ENCODE measurements at places on chromosomes 2 and 18. TPM values are rescaled to one million over a fixed set of nuclear protein-coding genes. Genes with fewer than 3 reads are reported as not detected.

Gene TNP1
- total RNA-seq = not detected

DNA sequence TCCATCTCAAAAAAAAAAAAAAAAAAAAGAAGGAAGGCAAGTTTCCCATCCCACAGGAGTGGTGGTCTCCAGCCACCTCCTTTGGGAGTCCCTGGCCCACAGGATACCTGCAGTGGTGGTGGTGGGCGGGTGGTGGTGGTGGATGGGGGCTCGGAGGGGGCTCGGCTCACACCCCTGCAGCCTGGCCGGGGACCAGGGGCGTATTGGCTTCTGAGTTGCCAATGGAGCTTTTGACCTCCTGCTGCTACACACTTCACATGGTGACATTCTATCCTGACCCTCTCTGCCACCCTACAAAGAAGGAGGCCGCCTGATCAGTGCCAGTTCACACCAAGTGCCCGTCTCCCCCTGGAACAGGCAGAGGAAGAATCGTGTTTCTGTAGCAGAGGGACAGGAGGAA, 119.6 kb downstream of the NFATC1 start:
- peak; percentile 36 for DNase-seq

- no peak for DNase-seq
Observed at GRCh38 chr2:210663631-210664089, 107.3 kb downstream of the CPS1 start.

- DNase-seq = no peak
Observed at GRCh38 chr2:187775196-187775595, 221.0 kb upstream of the TFPI start.

Gene ARMC9
- total RNA-seq = 15.4 TPM

Gene TUBB8B
- not detected for total RNA-seq

Gene LMAN1
- total RNA-seq = 64.1 TPM

- DNase-seq = no peak
Observed at GRCh38 chr2:64456293-64456692, 2.3 kb downstream of the LGALSL start.

DNA sequence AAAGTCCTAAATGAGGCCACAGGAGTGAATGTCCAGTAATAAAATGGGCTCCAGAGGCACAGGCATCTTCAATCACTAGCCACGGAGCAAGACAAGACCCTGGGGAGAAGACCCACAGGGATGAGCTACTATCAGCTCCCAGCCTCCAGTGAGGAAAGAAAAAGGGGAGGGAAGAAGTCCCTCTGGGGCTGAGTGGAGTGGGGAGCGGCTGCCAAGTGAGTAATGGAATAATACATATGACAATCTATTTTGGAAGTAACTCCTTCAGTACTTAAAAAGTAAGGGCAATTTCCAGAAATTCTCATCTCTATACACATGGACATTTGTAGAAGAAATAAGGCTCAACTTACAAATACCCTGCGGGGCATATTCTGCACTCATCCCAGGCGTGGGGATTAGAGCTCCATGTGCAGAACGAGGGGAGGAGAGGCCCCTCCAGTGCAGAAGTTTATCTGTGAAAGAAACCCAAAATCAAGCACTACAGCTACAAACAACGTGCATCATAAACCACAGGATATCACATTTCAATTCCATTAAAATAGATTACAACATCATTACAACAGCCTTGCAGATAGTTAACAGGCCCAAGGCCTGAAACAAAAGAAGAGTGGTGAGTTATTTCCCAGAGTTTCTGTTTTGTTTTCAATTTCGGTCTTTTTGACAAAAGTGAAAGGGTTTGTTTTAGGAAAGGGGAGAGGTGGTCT, 84.9 kb downstream of the BCL11A start:
- no peak for DNase-seq

- DNase-seq = no peak
Observed at GRCh38 chr2:129296806-129297205, 682.7 kb upstream of the RAB6C start.

DNA sequence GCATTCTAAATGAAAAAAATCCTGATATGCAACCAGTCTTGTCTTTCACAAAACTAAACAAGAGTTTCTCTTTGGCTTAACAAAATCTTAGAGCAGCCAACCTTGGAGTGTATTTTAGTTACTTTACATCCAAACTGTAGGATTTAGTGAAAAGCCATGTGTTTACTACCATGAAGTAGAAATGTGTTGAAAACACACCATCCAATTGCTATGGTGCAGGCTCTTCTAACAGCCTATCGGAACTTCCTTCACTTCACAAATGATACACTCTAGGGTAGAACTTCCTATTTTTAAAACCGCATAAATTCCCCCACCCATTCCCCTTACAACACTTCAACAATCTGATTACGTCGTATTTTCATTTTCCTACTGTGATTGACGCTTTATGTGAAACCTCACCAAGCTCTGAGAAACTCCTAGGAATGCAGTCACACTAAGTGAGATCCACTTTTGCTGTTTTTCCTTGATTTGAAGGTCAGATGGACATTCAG, 74.4 kb upstream of the MAP4K4 start:
- DNase-seq = no peak

Gene LBX2
- 0.53 TPM for total RNA-seq

Gene ABCB11
- total RNA-seq = 1.5 TPM

Gene ANTXR1
- 89.9 TPM for total RNA-seq

GRCh38 chr2:188410504-188411235, 119.0 kb downstream of the GULP1 start:
- DNase-seq = no peak

DNA sequence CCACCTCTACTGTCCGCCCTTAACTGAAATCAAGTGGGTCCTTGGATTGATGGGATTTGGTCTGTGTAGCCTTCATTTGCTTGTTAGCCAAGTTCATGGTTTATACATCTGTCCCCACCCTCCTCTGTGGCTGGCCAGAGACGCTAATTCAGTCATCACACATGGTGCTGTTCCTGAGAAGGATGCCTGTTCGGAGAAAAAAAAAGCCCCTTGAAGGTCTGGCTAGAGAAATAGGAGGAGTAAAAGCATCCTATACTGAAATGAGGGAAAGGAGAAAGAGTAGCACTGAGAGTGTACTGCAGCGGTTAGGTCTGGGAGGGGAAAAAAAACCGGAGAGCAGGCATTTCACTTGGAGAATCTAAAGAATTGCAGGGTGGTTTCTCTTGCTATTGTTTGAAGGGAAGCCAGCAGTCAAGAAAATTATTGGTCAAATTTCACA, 180.6 kb upstream of the EPAS1 start:
- DNase-seq = no peak

DNA sequence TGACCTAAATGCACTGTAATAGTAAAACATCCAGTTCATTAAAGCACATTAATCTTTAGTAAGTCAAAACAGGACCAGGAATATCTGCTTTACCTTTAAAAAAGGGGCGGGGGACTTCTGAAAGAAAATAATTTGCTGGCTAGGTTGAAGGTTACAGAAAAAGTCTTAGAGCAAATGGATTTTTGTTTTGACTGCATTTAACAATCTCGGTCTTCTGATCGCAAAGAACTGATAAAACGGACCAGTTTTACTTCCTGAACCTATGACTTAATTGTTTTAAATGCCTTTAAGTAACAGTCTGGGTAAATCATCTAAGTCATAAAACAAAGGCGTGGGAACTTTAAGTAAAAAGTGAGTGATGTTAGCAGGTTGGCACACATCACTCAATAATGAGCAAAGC, 783 bp downstream of the BUB1 start:
- no peak for DNase-seq

GRCh38 chr2:167820488-167820887, 426.9 kb downstream of the STK39 start:
- no peak for DNase-seq
